ENCODE measurements at places on chromosomes 5 and 9.

GRCh38 chr5:34002629-34003328 lies 5.1 kb downstream of the AMACR start:
- DNase-seq: no peak

GRCh38 chr9:87869082-87869481 lies 13.6 kb upstream of the SPATA31E1 start:
- no peak for DNase-seq

DNA sequence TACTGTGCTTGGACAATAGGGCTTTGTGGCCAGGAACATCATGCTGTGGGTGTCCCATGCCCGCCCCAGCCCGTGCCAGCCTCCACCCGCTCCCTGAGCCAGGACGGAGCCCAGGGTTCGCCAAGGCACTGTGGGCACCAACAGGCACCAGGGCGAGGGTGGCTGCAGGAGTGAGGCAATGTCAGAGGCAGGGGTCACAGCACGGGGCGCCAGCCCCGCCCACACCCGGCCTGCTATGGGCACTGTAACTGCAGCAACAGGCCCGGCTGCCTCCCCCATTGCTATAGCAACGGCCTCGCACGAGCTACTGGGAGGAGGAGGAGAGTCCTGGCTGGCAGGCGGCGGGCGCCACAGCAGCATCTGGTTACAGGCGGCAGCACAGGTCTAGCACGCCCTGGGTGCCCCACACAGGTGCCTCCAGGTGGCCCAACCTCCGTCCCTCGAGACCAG lies 2.5 kb downstream of the ABCA2 start:
- no peak for DNase-seq

DNA sequence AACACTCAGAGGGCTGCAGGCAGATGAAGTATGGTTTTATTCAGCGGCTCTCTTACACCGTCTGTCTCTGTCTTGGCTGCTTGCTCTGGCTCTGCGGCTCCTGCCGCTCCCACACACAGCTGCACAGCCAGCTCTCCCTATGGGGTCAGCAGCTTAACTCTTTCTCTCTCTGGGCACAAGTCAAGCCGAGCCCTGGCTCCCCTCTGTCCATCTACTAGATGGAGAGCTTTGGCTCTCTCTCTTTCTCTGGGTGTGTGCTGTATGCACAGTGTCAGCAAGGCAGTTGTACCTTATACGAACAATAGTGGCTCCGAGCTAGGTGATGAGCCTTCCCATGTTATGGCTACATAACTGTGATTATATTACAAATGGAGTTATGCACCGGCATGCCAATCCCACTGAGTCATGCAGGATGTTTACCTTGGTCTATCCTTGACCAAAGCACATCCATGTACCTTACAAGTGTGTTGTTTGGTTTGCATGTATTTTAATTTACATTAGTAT lies 19.3 kb upstream of the PPP2CA start:
- no peak for DNase-seq

GRCh38 chr5:45454114-45454513 lies 242.1 kb downstream of the HCN1 start:
- DNase-seq: no peak

DNA sequence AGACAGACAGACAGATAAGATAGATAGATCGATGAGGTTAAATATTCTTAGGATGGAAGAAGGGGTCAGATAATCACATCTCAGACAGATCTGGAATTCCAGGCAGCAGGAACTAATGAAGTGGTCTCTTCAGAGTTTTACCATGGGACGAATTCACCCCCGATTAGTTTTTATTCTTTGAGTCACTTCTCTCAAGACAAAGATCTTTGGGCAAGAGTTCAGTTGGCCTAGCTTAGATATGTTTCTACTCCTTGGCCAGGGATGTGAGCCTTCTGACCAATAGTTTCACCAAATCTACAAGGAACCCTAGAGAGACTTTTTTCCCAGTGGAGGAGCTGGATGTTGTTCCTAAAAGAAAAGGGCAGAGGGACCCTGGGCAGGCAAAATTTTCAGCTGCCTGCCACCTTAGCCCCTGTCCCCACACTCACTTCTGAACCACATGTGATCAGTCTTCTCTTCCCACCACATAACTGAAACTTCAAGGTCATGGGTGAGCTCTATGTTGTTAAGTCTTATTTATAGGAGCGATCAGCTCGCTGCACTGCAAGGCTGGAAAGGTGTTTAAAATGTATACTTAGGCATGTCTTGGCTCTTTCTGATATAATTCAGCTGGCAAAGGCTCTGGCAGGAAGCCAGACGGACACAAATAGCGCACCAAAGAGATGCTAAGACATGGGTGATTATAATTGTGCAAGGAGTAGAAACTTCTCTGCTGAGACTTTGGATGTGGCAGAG lies 132.9 kb downstream of the PALM2AKAP2 start:
- DNase-seq: no peak

- no peak for DNase-seq
Measured at GRCh38 chr5:32953694-32954093, 242.6 kb downstream of the NPR3 start.

DNA sequence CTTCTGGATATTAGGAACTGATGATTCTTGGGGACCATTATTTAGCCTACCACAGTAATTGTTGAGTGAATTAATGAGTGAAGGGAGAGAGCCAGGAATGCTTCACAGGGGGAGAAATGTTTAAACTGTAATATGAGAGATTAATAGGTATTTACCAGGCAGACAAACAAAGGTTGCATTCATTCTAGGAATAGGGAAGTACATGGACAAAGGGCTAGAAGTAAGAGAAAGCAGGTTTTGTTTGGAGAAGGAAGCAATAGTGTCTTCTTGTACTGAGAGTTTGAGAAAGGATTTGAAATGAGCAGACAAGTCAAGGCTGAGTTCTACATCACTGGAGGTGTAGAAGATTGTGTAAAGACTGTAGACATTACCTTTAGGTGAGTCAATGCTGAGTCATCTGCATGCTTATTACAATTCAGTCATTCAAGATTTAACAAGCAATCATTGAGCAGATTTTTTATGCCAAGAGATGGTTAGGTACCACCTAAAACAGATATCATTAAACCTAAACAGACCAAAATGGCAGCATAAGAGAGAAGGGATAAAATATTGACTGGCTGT lies 8.0 kb downstream of the TAF1L start:
- DNase-seq: no peak

- no peak for DNase-seq
Measured at GRCh38 chr5:52996979-52997378, 7.8 kb downstream of the ITGA2 start.

DNA sequence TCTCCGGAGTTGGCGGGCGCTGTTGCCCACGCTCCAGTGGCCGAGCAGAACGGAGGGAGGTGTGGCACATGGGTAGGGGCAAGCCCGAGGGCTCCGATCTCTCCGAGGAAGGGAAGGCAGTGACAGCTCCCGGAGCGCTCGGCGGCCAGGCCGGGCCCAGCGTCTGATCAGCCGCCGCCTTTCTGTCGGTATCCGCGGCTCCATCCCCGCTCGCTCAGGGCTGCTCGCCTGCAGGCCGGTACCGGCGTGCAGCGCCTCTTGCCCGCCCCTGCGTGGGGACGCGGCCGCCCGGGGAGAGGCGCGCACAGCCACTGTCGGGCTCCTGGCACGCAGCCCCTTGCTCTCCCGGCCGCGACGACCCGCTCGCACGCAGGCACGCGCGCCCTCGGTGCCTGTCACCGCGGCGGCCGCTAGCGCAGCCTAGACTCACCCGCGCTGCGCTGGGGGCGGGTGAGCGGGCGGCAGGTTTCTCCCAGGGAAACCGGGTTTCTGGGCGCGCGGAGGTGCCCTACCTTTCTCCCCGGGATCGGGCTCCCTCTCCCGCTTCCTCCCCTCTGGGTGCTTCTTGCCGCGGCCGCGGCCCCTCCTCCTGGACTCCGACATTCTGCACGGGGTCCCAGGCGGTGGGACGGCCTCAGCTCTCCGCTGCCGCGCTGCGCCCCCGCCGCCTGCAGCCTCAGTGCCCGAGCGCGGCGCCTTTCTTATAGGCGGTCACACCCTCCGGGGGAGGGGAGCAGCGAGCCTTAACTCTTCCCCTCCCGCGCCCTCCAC lies 108.4 kb downstream of the PSD2 start:
- peak; percentile 1 for DNase-seq

GRCh38 chr9:76703270-76703669 lies 61.0 kb upstream of the PCA3 start:
- DNase-seq: no peak

DNA sequence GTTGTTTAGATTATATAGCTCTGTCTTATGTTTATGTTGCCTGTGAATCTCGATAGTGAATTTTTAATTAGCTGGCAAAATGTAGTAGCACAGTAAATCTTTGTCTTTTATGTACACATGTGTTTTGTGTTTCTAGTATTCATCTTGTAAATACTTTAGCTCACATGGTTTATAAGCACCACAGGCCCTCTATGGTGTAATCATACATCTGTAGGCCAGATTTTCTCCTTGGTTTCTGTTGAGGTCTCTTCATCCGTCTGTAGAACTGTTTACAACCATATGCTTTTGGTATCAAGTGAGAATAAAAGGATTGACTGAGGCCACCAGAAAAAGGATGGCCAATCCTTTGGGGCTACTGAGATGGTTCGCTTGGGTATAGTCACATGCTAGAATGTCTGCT lies 45.0 kb downstream of the PRR16 start:
- DNase-seq: no peak

GRCh38 chr9:33223696-33224095 lies 16.3 kb upstream of the SPINK4 start:
- peak; percentile 16 for DNase-seq

DNA sequence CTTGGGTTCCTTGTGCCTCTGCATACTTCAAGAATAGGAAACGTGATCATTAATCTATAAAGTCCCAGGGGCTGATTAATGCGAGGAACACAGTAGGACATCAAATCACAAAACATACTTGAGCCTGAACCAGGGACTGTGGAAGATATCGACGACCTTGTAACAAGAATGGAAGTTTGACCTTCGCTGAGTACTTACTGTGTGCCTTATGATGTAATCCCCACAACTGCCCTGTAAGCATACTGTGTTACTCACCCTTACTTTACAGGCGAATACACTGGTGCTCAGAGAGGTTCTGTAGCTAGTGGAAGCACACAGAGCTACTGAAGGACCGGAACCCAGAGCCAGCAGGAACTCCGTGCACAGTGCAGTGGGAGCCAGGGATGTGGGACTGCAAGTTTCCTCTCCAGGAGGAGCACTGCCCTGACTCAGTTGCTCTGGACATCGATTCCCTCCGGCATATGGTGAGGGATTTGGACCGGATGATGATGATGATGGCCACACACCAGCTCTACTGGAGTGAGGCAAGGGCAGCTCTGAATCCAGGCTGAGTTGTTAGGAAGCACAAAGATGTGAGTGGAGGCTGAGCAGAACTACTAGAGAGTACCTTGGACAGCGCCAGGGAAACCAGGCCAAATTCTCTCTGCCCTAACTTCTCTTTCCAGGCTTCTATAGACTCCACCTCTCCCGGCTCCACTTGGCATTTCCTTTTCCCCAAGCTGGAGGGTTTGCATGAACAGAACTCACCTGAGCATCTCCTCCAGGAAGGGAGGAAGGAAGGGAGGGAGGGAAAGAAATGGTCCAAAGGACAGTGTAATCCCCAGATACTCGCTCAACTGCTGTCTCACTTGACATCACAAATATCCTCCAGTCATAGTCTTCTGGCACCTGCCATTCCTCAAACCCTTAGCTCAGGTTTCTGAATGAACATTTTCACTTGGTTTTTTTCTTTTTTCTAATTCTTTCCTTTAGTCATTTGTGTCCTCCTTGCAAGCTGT lies 1.5 kb upstream of the GABBR2 start:
- peak; percentile 30 for DNase-seq

Measured in suppressor macrophage treated with lipopolysaccharide for 1 hour (primary cell).